ENCODE measurements at places on chromosomes 1 and 21. TPM values are rescaled to one million over a fixed set of nuclear protein-coding genes. Genes with fewer than 3 reads are reported as not detected.

The HES4 gene
- total RNA-seq = 0.49 TPM

The TNFRSF1B gene
- 29.3 TPM for total RNA-seq

The HS2ST1 gene
- total RNA-seq = 14.3 TPM

The FALEC gene
- not detected for total RNA-seq

The CHIA gene
- not detected for total RNA-seq

The CYYR1 gene
- 9.7 TPM for total RNA-seq

The PTPN7 gene
- total RNA-seq = not detected

The TESK2 gene
- total RNA-seq = 4.2 TPM

The EFNA1 gene
- total RNA-seq = not detected

The NFIA gene
- total RNA-seq = 2.4 TPM

The AMPD1 gene
- total RNA-seq = not detected

The PCP4L1 gene
- not detected for total RNA-seq

The MATN1 gene
- total RNA-seq = 0.36 TPM

The SMYD3 gene
- total RNA-seq = 36.6 TPM

The OR2T4 gene
- total RNA-seq = not detected

The PDC gene
- not detected for total RNA-seq

The ALDH4A1 gene
- total RNA-seq = 19.3 TPM

The TMEM82 gene
- not detected for total RNA-seq

The TTC34 gene
- total RNA-seq = 0.16 TPM

The GNL2 gene
- total RNA-seq = 65.3 TPM

The OR10J5 gene
- total RNA-seq = not detected

All from hair follicle dermal papilla cell (primary cell).